Hindlimb muscle (tissue), 1 donor: ENCODE measurements at places on chromosomes 6 and 20. TPM values are rescaled to one million over a fixed set of nuclear protein-coding genes. Genes with fewer than 3 reads are reported as not detected.

SLC13A3 gene
- polyA plus RNA-seq, result 3.1 TPM

LY86 gene
- 3.3 TPM for polyA plus RNA-seq

PAK5 gene
- polyA plus RNA-seq, result 0.13 TPM

IMPG1 gene
- polyA plus RNA-seq, result 0.13 TPM

OR12D3 gene
- not detected for polyA plus RNA-seq

FABP7 gene
- polyA plus RNA-seq, result 0.39 TPM

SYNGAP1 gene
- 30.5 TPM for polyA plus RNA-seq

SLC35A1 gene
- 16.4 TPM for polyA plus RNA-seq

CUTA gene
- 153 TPM for polyA plus RNA-seq

OPN5 gene
- 0.32 TPM for polyA plus RNA-seq

RGS19 gene
- 6.9 TPM for polyA plus RNA-seq

ATP5F1E gene
- polyA plus RNA-seq, result 140 TPM

DNA sequence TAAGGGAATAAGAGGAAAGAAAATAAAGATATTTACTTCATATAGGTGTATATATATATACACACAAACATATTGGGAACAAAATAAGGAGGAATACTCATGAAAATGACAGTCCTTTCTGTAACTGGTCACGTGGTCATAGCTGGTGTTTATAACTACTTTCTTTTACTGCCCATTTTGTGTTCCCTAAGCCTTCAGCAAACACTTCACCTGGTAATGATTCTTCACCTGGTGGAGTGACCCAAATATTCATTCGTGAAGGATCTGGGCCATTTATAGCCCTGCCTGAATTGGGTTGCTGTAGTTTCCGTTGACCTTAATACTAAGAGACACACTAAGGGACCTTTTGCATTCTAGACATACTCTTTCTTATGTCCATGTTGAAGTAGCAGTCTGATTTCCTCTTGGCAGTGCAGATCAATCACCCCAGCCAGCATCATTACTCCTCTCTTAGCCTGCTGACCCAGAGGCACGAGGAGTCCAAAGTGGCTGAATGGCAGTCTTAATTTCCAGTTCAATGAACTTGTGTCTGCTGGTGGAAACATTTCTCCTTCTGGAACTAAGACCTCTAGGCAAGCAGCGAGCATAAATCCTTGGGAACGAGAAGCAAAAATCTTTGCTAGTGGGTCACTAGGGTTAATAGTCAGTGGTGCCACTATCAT lies 39.9 kb upstream of the IYD start:
- DNase-seq, result no peak

DNA sequence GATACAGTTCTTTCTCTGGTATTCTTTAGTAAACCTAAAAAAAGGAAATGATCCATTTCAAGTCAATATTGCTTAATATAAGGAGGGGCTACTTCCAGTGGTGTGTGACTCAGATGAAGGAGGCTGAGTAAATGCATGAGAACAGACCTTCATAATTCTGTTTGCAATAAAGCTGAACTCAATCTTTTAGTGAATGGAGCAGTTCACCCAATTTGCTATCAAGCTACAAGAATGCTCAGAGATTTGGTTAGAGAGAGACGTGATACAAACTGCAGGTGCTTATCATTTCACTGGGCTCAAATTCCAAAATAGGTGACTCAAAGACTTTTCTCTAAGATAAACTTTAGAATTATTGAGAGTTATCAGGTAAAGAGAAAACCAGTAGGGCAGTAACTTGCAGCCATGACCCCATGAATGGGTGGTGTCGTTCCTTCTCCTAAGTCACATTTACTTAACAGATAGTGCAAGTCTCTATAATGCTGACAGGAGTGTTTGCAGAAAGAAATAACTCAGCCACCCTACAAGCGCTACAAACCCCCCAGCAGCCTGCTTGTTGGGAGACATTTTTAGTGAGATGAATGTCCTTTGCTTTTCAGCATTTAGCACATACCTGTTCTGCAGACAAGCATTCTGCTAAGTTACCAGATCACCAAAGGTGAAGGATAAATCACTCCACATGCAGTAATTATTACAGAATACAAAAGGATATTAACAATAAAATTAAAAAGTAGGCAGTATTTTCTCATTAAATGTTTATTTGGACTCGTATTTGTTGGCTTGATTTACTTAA lies 16.4 kb upstream of the BLOC1S5 start:
- DNase-seq, result no peak

DNA sequence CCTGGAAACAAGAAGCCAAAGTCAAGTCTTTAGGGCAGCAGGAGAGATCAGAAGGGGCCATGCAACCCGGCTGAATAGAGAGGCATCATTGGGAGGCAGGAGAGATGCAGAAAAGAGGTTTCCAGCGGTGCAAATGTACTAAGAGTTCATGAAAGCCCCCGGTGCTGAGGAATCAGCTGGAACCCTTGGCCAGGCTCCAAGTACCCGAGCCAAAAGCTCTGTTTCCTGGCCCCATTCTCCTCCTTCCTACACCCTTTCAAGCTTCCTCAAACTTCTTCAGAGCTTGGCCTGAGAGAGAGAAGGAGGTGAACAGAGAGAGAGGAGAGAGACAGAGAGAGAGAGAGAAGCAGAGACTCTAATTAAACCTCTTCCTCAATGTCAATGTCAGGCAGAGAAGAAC lies 433.5 kb downstream of the PRKN start:
- peak; percentile 61 for DNase-seq

DNA sequence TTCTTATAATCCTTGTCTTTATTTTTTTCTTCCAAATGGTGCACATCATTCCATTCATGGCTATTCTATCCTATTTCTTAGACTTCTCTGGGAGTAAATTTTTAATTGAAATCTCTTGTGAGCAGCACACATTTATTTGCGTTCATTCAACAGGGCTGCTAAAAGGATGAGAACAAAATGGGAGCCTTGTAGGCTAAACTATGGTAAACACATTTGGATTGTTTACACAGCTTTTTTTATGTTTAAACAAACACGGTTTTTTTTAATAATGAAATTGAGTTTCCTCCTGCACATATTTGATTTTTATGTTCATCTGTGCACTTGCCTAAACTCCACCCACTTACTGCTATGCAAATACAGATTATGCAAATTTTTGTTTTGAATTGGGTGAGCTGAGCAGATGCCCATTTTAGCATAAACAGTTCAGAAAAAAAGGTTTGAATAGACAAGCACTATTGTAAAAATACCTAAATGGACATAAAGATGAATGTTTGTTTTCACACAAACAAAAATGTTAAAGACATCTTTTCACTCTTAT lies 92.0 kb downstream of the OLIG3 start:
- DNase-seq, result no peak

GRCh38 chr6:124434421-124434820 lies 527.8 kb upstream of the RNF217 start:
- no peak for DNase-seq

- no peak for DNase-seq
Measured at GRCh38 chr6:4805553-4806336, 29.5 kb downstream of the CDYL start.

- peak; percentile 67 for DNase-seq
Measured at GRCh38 chr6:36984581-36985416, 1.2 kb downstream of the MTCH1 start.

GRCh38 chr6:164035900-164036485 lies 621.5 kb downstream of the QKI start:
- no peak for DNase-seq

GRCh38 chr20:58598211-58599015 lies 52.7 kb upstream of the STX16 start:
- peak; percentile 53 for DNase-seq

DNA sequence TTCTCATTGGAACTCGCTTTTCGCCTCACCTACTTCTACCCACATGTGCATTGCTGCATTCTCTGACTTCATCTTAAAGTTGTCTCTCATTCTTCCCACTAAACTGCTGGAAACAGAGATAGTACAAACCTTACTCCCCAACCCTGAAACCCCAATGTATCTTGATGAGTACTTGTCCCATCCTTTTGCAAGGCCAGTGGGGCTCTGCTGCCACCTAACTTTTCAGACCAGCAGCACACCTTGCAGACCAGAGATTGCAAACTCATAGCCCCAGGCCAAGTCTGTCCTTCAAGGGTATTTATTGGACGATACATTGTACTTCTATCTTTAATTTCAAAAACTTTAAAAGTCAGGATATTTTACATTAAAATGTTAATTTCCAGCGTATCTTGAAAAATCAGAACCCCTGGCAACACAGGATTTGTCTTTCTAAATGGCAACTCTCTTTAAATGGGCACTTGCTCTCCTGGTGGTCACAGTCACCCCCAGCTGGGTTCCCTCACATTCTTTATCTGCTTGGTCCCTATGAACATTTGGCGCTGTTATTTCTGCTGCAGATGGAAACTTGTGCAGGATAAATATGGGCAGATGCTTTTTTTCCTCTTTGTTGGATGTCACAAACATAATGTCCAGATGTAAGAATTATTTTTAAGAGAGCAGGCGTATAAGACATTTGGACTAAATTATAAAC lies 83.9 kb downstream of the SOD2 start:
- DNase-seq, result peak; percentile 61

DNA sequence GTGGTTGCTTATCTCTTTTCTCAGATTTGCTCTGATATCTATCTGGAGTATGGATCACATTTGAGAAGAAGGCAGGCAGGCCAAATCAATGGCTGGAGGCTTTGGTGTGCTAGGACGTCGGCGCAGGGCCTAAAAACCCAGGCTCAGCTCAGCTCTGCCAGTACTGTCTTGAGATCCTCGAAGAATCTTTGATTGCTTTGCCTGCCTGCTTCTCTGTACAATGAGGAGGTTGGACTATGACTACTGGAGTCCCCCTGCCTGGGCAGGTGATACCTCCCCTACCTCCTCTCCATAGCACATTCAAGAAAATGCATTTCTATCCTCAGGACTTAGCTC lies 25.1 kb downstream of the KCNK5 start:
- no peak for DNase-seq

- no peak for DNase-seq
Measured at GRCh38 chr20:35120012-35120701, 27.0 kb downstream of the EDEM2 start.

DNA sequence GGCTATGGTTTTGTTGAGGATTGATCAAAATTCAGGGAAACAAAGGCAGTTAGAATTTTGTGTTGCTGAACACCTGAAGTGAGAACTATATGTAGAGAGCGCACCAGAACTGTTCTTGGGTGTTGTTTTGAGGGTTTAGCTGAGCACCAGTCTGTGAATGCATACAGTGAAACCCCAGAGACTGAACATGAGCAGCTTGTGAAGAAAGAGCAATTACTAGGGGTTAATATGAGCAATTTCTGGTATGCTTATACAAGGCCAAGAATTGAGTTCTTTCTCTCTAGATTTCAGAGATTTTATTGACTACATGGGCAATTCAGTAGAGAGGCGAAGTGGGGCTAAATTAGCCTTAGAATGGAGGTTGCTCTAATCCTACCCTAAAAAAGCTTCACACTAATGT lies 93.9 kb downstream of the CD2AP start:
- DNase-seq, result no peak

DNA sequence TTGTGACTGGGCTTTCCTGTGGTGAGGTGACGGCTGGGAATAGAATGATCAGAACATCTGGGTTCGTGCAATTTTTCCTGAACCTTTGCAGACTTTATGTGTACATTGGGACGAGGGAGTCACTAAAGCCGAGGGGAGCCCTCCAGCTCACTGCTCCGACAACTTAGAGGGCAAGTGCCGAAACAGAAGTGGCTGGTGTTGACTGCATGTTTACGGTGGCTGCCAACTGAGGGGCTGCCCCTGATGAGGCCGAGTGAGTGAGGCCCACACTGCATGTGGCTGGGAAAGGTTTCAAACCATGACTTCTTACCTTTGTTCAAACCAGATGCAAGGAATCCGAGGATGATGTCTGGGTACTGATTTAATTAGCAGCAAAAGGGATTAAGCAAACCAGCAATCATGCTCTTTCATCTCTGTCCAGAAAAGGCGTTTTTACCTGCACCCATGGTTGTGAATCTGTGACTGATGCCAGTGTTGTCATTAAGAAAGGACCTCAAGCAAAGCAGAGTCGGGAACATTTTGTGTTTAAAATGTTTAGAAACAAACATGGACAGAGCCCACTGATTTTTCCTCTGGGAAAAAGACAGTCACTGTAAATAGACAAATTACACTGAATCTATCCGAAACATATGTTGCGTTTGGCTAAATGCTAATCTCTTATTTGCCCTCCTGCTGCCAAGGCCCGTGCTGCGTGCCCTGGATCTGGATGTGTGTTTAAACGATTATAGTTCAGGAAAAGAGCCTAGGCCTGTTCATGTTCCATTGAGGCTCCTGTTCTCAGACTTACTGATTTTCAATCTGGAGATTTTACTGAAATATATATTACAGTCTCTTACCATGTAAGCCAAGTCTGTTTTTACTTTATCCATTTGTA lies 105.1 kb downstream of the UST start:
- no peak for DNase-seq

- DNase-seq, result no peak
Measured at GRCh38 chr6:150741633-150742200, 123.8 kb upstream of the MTHFD1L start.

DNA sequence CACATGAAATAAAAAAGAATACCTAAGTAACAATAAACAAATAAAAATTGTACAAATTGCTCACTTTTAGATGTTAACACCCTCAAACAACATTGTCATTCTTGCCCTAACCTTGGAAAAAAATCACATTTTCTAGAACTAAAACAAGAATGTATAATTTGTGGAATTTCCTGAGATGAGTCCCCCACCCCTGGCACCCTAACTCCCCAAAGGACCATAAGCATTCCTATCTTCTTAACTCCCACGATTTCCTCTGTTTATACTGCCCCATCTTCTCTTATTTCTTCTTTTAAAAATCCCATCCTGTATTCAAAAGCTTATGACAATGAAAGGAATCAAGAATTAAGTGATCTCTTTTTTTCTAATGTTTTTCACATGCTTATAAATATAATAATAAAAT lies 70.9 kb downstream of the IBTK start:
- no peak for DNase-seq

DNA sequence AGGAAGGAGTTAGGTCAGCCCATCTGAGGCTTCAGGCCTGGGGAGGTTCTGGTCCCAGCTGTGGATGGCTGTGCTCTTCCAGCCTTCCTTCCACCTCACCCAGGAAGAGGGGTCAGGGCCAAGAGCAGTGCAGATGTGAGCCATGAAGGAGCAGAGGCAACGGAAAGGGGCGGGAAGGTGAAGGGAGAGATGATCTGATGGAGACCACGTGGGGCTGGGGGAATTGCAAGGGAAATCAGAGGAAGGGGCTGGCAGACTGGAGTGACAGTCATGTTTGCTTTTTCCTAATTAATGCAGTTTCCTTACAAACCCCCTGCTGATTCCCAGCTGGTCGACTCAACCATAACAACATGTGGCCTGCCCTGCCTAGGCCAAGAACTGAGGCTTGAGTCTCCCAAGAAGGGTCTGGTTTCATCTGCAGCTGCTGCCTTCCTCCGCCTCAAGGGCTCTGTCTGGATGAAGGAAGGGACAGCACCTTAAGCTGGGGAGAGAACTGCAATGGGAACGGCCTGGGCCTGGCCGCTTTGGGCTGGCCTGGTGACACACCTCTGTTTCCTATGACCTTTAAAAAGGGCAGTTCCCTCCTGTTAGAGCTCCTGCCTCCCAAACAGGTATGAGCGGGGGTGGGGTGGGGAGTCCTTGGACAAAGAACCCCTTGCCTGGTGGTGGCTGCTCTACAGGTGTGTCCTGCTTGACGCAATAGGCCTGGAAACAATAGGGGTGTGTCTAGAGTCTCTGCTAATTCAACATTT lies 7.8 kb upstream of the MRPS18A start:
- peak; percentile 64 for DNase-seq
